ENCODE measurements at places on chromosomes 4 and X.

GRCh38 chr4:5942947-5943346 lies 50.1 kb upstream of the CRMP1 start:
- DNase-seq: no peak

- peak; percentile 36 for DNase-seq
Measured at GRCh38 chr4:173420324-173420752, 21.4 kb upstream of the SCRG1 start.

- no peak for DNase-seq
Measured at GRCh38 chrX:151727346-151727745, 7.2 kb upstream of the CNGA2 start.

GRCh38 chr4:118736900-118737299 lies 51.7 kb downstream of the METTL14 start:
- no peak for DNase-seq

- peak; percentile 27 for DNase-seq
Measured at GRCh38 chrX:120358737-120359456, 3.0 kb upstream of the ATP1B4 start.

GRCh38 chrX:30153175-30153880 lies 62.0 kb upstream of the MAGEB2 start:
- DNase-seq: no peak

DNA sequence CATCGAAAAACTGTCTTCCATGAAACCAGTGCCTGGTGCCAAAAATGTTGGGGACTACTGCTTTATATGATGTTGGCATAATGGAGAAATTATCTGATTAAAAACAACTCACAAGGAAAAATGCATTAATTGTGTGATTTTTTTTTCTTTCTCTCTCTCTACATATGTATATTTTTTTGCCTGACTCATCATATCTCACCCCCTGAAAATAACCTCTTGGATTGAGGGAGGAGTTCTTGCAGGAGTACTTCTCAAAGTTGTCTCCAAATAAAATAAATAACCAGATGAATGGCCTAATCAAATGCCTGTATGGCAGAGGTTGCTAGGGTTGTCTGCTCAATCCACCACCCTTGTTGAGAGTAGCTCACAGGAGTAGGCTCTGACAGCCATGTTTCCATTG lies 19.9 kb upstream of the TNIP3 start:
- no peak for DNase-seq

DNA sequence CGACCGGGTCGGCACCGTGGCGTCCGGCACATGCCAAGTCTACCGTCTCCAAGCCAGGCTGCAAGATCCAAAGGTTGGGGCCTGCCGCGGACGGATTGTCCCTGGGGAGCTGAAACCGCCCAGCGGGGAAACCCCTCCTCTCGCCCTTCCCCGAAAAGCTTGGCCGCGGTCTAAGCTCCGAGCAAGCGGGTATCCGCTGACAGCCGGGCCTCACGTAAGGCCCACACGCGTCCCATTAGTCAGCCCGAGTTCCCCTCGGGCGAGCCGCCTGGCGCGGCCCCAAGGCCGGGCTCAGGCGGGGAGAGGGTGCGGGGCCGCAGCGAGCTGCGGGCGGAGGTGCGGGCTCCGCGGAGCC lies 6.8 kb upstream of the BCOR start:
- DNase-seq: peak; percentile 76

GRCh38 chr4:105548483-105548882 lies 3.9 kb upstream of the ARHGEF38 start:
- peak; percentile 35 for DNase-seq

GRCh38 chr4:764405-765169 lies 59.0 kb downstream of the PCGF3 start:
- no peak for DNase-seq

GRCh38 chr4:30696191-30696590 lies 24.0 kb upstream of the PCDH7 start:
- DNase-seq: peak; percentile 10

- DNase-seq: no peak
Measured at GRCh38 chr4:184756399-184756798, 22.5 kb upstream of the CENPU start.

GRCh38 chrX:15737190-15737958 lies 696 bp upstream of the CA5B start:
- DNase-seq: no peak

DNA sequence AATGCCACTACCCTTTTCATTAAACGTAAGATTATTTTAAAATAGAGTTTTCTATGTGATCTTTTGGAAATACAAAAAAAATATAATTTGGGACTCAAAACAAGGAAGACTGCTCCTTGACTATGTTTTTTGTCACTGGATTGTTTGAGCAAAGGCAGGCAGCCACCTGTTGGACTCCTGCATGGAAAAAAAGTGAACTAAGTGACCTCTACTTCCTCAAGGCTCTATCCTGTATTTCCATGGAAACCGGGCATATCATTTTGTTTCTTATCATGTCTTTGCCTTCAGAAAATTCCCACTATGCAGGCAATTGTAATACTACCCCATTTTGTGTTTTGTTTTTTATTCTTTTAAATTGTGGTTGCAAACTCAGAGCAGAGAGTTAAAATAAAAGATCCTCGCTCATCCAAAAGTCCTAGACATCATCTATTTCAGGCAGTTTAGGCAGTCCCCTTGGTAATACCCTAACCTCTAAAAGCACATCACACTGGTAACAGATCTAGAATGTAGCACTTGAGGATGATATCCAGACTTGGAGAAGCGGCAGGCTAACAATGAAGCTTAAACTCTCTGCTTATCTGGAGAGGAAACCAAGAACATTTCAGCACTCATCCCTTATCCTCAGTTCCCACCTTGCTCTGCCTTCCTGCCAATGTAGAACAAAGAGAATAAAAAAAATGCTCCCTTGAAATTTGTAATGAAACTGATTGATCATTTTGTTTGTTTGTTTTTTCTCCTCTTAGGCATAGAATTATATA lies 165.7 kb downstream of the BANK1 start:
- no peak for DNase-seq

GRCh38 chr4:54837576-54838140 lies 179.9 kb downstream of the KIT start:
- DNase-seq: peak; percentile 22

GRCh38 chrX:109934434-109934833 lies 68.5 kb upstream of the TMEM164 start:
- peak; percentile 41 for DNase-seq

GRCh38 chr4:79298484-79298883 lies 27.4 kb downstream of the NAA11 start:
- no peak for DNase-seq

GRCh38 chr4:90515191-90515590 lies 388.0 kb downstream of the CCSER1 start:
- DNase-seq: no peak

DNA sequence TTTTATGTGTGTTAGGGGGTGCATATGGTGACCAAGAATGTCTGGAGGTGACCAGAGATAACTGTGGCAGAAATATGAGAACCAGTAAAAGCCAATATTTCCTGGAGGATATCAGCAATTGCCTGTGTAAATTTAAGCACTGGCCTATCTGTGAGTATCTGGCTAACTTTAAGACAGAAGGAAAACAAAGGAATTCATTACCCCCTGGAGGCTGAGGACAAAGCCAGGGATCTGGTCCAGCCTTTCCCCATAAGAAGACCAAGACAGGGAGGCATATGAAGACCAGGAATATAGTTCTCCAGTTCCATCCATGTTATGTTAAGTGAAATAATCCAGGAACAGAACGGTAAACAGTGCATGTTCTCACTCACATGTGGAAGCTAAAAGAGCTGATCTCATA lies 49.2 kb downstream of the MFAP3L start:
- no peak for DNase-seq

GRCh38 chrX:38657562-38657961 lies 96.2 kb downstream of the TSPAN7 start:
- no peak for DNase-seq

- no peak for DNase-seq
Measured at GRCh38 chr4:121344098-121344497, 36.7 kb downstream of the QRFPR start.

DNA sequence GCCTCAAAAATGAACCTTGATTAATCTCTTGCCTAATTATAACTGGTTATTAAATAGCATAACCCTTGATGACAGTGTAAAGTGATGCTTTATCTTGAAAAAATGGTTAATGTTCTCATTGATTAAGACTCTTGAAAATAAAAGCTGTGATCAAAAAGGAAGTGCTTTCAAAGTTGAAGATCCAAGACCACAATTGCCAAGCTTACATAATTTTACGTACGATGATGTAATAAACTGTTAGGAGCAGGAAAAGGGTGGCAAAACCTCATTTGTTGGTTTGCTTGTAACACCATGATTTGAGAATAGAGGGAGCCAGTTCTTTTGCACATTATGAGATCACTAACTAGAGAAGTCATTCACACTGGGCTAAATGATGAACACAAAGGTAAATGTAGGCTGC lies 322.2 kb downstream of the ADGRL3 start:
- DNase-seq: no peak

DNA sequence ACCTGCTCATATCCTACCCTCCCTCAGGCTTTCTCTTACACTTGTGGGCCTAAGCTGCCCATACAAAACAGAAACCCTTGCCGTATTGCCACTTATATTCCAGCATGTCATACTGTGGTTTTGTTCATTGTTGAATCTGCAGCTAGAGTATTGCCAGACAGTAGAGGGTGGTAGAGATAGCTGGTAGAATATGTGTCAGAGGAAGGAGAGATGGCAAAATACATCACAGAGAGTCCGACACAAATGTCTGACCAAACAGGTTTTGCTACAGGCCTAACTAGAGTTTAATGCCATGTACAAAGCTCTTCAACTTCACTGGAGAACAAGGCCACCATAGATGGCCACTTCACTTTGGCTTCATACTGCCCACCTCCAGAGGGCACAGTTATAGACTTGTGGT lies 160.1 kb downstream of the EFHC2 start:
- DNase-seq: no peak

GRCh38 chr4:37434469-37434868 lies 189.9 kb downstream of the NWD2 start:
- DNase-seq: no peak

DNA sequence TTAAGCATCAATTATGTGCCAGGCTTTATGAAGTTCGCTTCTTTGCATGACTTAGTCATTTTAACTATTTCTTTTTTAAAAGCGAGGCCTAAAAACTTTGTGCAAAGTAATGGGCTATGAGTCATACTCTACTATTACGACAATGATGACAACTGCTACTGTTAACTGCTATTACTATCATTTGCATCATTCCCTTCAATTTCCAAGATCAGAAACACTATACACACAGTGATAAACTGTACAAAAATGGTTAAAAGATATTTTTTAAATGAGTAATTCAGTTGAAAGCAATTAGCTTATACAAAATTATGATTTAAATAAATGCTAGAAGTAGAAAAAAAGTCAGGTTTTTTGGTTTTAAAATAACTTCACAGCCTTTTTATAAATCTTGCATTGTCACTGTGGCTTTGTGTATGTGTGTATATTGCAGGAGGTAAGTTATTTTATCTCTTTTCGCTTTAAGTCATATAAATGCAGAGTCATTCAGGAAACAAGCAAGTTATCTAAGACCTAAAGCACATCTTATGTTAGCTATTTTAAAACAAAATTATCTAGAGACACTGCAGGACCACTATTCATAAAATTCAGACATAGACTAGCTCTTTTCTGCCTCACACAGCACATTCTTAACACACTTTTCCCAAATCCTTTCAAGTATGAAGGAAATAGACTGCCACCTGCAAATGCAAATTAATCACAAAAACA lies 18.5 kb upstream of the CXCL3 start:
- DNase-seq: peak; percentile 91

DNA sequence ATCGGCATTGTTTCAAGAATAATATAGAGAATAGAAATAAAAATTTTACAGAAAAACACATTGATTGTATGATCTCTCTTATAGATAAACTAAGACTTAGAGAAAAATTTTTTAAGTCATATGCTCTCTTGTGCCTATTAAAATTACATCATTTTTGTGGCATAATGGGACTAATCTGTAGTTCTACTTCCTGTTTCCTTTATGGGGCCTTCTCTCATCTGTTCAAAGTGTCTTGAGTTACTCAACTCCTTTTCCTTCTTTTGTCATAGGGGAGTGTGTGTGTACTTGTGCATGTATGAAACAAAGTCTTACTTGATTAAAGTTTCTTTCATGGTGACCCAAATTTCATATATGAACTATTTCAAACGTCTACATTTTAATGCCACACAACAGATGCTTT lies 1448.9 kb upstream of the TENM3 start:
- DNase-seq: no peak

DNA sequence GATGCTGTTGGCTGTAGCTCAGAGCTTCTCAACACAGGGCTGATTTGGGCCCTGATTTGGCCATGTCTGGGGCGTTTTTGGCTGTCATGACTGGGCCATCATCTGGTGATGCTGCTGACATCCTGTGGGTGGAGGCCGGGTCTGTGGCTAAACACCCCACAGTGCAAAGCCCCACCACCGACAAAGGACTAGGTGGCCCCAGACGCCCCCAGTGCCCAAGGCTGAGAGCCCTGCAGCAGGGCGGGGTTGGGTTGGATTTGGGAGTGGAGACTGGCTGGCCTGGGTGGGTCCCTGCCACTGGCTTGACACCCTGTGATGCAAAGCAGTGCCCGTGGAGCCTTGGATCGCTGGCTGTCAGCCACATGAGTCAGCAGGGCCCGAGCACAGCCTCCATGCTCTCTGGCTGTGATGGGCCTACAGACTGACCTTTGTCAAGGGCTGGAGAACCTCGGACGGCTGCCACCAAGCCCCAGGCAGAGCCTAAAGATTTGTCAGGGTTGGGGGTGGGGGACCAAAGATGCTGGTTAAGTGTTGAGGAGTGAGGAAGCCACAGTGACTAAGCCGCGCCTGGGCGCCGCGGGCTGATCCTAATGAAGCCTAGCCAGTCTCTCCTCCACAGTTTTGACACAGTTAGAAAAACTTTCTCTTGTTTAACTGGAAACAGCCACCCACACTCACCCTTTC lies 28.3 kb downstream of the CYTL1 start:
- DNase-seq: peak; percentile 73

DNA sequence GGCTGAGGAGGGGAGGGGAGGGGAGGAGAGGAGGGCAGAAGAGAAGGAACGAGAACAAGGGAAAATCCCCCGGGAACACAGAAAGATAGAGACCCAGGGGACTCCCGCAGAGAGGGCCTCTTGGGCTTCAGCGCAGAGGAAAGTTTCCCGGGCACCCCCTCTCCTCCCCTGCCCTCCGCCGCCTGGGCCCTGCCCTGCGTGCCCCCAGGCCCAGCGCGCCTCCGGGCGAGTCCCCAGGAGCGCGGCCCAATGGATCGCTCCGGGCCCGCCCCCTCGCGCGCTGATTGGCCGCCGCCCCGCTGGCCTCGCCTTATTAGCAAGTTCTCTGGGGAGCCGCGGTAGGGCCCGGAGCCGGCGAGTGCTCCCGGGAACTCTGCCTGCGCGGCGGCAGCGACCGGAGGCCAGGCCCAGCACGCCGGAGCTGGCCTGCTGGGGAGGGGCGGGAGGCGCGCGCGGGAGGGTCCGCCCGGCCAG lies at the start of gene MSX1:
TSS of gene MSX1 (plus strand) at position 341 of the 474 bp plus-strand sequence. CDS start 235 bp downstream, outside the sequence.
- peak; percentile 91 for DNase-seq

- DNase-seq: no peak
Measured at GRCh38 chr4:146049802-146050201, 111.2 kb upstream of the ZNF827 start.

Data from fibroblast of skin of right biceps (primary cell).